ENCODE measurements at places on chromosomes 7 and 10.
A peak's percentile ranks its signal among the peaks of the same experiment; 100 is the strongest.

- no peak for DNase-seq
Measured at GRCh38 chr10:26525586-26525985, 87.4 kb downstream of the APBB1IP start.

GRCh38 chr10:46033602-46034011 lies 3.2 kb upstream of the NCOA4 start:
- DNase-seq = peak; percentile 76

DNA sequence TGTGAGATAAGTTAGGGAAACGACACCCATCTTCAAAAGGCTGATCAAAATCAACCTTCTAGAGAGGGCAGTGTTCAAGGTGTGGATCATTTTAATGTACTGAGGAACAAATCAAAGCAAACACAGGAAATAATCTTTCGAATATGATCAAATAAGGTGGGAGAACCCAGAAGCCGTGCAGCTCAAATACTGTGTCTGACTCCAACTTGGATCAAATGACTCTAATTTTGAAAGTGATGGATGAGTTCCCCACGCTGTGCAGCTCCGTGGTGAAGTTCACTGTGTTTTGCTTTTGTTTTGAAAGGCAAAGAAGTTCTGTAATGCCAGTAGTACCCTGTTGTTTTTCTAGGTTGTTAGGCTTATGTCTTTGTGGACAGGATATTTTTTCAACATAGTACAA lies 250.9 kb downstream of the SFMBT2 start:
- no peak for DNase-seq

GRCh38 chr10:132006966-132007365 lies 25.2 kb upstream of the BNIP3 start:
- DNase-seq = no peak

DNA sequence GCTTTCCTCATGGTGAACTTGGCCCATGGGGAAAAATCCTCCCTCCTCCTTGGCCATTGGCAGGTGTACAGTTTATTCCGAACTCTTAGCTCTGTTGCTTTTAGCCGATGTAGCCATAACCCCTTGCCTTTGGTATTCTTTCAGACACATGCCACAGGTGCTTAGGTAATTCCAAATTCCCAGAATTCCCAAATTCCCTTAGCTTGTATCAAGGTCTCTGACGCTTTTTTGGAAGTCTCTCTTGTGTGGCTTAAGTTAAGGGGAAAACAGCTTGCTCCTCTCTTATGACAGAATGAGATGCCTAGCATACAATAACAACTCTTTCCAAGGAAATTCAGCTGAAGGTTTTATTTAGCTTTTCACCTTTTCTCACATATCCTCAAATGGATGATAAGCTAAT lies 68.0 kb downstream of the SUGCT start:
- no peak for DNase-seq

DNA sequence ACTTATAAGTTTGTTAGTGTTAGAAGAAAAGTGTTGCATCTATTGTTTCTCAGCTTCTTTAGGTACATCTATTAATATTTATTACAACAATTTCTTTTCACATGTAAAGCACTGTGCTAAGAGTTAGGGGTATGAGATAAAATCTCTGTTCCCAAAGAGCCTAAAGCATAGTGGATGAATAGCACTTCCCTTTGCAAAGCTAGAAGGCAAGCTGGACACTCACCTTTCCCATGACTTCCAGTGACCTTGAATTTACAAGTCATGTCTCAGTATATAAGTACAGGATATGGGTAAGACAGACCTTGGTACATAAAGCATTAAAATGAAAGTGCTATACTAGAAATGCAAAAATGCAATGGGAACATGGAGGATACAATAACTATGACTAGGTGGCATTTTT lies 8.7 kb downstream of the CNNM1 start:
- DNase-seq = no peak

DNA sequence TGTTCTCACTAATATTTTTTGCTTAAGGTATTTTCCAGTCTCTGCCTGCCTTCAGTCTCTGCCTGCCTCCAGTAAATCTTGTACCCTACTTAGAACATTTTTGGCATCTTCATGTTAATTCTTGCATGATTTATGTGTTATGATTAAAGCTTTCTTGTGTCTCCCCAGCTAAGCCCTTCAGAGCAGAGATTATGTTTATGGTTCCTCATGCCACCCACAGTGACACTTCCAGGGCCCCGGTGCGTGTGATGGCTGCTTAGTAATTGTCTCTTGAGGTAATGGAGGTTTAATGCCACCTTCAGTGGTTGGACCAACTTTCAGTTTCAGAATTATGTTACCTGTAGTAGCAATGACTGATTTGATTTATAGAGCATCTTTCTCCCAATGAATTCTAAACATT lies 70.6 kb upstream of the MET start:
- no peak for DNase-seq

DNA sequence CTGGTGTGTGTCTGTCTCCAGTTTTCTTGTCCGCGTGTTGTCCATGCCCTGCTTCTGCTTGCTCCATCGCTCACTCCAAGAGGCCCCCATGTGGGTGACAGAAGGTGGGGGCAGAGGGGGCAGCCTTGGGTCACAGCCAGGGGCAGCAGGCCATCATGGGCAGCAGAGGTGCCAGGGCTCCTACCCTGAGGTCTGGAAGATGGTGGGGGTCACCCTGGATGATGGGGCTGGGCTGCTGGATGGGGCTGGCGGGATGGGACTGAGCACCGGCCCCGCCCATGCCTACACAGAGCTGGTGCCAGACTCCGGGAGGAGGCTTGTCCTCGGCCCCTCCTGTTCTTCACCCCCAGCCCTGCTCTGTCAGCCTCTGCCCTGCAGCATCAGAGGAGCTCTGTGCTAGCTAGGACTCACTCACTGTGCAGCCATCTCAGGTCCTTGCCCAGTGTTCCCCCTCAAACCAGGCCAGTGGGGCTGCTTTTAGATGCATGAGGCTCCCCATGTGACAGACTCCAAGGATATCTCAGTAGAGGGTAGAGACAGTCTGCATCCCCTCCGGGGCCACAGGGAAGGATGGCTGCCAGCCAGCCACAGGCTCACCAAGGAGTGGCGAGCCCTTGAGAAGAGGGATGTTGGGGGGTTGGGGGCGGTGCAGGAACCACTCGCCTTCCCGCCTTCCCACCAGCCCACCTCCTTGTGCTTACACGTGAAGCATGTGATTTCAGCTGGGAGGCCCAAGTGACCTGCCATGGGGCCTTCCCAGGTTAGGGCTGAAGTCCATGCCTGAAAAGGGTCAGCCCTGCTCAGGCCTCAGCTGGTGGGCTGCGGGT lies 35.5 kb upstream of the PPIF start:
- DNase-seq = no peak

GRCh38 chr7:13448243-13448642 lies 541.2 kb downstream of the ETV1 start:
- no peak for DNase-seq

DNA sequence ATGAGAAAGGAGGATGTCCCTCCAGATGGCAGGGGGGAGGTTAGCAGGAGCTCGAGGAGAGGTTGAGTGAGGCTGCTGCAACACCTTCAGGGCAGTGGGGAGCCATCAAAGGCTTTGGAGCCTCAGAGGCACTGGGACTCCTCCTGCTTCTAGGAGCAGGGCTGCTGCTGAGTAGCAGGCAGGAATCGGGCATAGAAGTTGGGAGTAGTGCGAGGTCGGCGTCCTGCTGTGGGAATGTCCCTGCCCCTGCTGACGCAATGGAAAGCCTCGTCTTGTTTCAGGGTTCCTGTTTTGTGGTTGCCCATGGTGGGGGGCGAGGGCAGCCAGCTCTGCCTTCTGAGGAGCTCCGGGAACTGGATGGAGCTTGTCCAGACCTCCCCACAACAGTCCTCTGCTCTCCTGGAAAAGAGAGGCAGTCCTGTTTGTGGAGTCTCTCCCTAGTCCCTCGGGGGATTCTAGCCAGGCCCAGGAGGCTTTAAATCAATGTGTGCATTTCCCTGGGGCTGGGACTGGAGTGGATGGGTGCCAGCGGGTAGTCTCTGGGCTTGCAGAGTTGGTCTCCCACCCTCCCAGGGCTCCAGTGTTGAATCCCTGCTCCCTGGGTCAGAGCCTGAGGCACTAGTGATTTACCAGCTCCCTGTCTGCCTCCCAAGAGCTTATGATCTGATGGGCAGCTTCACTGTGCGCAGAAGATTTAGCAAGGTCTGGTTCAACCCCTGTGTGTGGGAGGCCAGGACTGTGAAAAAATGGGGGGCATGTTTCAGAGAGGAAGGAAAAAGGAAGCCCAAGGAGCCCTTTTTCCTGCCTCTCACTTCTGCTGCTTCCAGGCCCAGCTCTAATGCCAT lies 98.7 kb upstream of the PPIF start:
- DNase-seq = no peak
